Fibroblast of skin of right quadriceps (primary cell): ENCODE measurements at places on chromosomes 6 and 20.

DNA sequence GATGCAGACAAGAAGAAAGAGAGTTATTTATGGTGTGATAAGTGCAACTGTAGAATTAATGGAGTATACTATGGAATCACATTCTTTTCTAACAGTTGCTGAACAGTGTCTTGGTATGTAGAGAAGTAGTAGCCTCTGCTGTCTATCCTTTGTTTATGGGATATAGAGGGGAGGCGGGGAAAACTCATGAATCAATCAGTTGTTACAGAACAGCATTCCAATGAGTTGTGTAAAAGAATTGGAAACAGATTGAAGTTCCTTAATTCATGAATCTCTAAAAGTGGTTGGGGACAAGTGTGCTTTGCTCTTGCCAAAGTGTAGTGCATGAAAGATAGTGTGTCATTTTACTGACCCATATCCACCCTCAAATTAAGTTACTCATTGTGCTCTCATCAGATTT lies 77.7 kb downstream of the FLRT3 start:
- DNase-seq, result peak; percentile 72

GRCh38 chr20:37992802-37993409 lies 40.4 kb downstream of the TTI1 start:
- DNase-seq, result peak; percentile 93

- no peak for DNase-seq
These were observed 24.2 kb downstream of the ASXL1 start for GRCh38 chr20:32382102-32382950.

DNA sequence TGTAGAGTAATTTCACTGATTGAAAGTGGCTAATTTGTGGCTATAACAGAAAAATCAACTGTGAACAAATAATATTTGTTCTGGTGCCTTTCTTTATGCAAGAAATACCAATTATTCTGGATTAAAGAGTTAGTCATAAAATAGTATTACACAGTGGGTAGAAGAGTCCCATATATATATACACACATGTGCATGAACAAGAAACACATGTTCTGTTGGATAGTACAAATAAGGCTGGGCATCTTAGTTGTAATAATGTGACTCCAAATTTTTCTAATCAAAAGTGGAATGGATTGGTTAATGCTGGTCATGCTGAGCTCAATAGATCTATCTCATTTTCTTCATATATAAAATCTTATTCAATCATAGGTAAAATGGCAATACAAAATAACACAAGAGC lies 179.4 kb downstream of the OGFRL1 start:
- DNase-seq, result no peak

DNA sequence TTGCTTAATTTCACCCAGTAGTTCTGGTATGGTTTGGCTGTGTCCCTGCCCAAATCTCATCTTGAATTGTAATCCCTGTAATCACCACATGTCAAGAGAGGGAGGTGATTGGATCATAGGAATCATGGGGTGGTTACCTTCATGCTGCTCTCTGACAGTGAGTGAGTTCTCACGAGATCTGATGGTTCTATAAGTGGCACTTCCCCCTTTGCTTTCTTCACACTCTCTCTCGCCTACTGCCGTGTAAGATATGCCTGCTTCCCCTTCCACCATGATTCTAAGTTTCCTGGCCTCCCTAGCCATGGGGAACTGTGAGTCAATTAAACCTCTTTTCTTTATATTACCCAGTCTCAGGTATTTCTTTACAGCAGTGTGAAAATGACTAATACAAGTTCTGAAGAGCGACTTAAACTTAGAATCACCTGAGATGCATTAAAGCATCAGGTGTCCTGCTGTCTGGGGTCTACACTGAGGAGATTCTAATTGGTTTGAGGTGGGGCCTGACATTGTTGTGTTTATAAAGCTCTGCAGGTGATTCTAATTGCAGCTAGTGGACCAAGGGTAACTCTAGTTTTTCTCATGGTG lies 82.1 kb upstream of the DTNBP1 start:
- no peak for DNase-seq

DNA sequence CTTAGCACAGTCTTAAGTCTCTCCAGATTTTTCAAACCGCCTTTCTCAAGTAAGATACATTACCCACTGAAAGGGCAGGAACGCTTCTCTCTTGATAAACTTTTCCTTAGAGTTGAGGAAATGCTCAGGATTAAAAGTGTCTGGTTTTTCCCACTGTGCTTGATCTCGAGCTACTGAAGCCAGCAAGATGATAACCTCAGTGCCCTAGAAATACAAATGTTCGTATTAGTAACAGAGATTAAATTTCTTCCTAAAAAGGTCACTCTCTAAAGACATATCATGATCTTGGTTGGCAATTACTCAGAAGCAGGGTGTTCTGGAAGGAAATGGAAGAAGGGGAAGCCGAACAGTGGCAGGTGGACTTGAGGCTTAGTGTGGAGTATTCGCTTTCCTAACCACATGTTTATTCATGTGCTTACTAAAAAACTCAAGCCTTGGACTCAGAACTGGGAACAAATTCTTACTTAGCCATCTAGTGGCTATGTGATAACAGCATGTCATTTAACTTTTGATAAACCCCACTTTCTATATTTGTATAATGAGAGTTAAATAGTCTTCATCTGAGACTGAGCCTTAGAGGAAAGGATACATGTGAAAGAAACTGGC lies 20.1 kb downstream of the C6orf141 start:
- no peak for DNase-seq

DNA sequence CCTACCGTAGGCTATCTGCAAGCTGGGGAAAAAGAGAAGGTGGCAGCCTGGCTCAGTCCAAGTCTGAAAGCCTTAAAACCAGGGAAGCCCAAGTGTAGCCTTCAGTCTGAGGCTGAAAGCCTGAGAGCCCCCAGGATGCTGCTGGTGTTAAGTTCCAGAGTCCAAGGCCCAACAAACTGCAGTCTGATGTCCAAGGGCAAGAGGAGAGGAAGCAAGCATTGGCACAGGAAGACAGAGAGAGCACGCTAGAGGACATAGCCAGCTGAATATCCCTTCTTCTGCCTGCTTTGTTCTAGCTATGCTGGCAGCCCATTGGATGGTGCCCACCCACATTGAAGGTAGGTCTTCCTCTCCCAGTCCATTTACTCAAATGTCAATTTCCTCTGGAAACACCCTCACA lies 12.1 kb upstream of the L3MBTL1 start:
- no peak for DNase-seq
